ENCODE measurements at places on chromosomes 12 and 14.
A peak's percentile ranks its signal among the peaks of the same experiment; 100 is the strongest.

GRCh38 chr14:64293976-64294671, at the start of gene ESR2:
Gene ESR2 (minus strand): TSS chr14:64294371. CDS start chr14:64282985, 11,386 bp downstream.
- peak; percentile 71 for DNase-seq

DNA sequence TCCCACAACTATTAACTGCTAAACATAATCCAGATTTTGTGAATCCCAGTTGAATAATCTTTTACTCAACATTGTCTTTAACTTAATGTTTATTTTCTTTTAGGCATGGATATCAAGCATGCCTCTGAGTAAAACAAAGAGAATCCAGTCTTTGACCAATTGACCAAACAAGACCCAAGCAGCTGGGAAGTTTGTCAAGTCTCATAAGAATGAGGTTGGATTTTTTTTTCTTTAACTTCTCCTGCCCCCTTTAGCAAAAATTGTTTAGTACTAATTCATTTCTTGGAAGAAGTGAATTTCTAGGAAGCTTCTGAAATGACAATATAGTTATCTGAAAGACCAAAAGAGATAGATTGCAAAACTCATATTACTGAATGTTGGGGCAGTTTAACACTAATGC, 89.9 kb downstream of the OTOGL start:
- DNase-seq: no peak

GRCh38 chr12:75437564-75437963, 43.0 kb upstream of the GLIPR1 start:
- DNase-seq: no peak

- DNase-seq: no peak
Measured at GRCh38 chr12:117498256-117498655, 136.8 kb upstream of the NOS1 start.

DNA sequence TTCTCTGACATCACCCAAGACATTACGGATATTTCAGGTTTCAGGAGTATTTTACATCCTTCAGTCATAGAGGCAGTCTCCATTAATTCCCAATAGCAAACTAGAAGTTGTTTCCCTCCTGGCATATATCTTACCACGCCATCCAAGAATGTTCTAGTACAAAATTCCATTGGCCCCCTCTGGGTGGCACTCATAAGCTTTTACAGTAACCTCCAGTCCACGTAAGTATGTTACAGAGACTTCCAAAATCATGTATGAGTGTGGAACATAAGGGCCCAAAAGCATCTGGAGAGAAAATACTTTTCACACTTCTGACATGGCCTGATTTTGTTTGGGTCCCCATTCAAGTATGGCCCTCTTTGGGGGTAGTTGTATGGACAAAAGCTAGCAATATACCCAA, 58.1 kb upstream of the DHRS4 start:
- DNase-seq: no peak

- DNase-seq: no peak
Measured at GRCh38 chr14:77302926-77303325, 17.8 kb downstream of the POMT2 start.

DNA sequence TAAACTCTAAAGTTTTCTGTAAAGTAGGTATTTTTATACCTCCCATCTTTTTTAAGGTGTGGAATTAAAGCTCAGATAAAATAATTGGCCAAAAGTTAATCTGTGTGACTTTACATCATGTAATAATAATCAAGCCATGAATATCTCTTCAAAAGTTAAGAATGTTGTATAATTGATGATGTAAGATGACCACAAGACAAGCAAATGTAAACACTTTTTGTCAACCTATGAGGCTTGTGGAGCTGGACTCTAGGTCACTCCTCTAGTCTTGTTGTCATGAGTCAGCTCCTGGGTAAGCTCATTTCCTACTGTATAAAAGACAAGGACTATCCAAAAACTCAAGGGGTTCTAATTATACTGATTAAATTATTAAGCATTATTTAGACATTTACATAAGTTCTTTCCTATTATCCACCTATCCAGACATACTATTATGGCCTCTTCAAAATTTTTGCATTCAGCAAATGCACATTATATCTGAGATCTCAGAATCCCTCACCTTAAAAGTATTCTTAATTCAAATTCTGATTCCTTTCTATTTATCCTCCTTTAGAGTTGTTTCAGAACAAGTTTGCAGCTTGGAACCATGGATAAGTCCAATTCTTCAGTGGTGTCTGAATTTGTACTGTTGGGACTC, at the start of gene OR4K5:
Gene OR4K5, plus strand, starts transcription at position 587 of the 637 bp plus-strand sequence. Its CDS starts 0 bp downstream, at position 587.
- no peak for DNase-seq

GRCh38 chr12:57441846-57442427, 7.4 kb downstream of the INHBC start:
- DNase-seq: no peak

DNA sequence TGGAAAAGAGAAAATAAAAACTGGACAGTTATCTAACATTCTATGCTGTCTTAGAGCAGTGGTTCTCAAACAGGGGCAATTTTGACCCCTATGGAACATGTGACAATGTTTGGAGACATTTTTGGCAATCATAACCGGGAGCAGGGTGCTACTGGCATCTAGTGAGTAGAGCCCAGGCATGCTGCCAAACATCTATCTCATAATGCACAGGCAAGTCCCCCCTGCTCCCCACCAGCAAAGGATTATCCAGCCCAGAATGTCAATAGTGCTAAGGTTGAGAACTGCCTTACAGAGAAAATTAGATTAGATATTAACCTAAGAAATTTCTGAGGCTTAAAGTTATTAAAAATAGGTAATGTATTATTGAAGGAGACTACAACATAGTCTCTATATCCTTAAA, 22.9 kb upstream of the CATSPERB start:
- peak; percentile 31 for DNase-seq

GRCh38 chr12:1830981-1831963, 10.9 kb downstream of the LRTM2 start:
- no peak for DNase-seq

- DNase-seq: no peak
Measured at GRCh38 chr12:32125455-32126084, 18.9 kb downstream of the BICD1 start.

- peak; percentile 92 for DNase-seq
Measured at GRCh38 chr12:46473634-46474329, 101.2 kb upstream of the SLC38A2 start.

- peak; percentile 50 for DNase-seq
Measured at GRCh38 chr14:84527706-84528105, 1002.2 kb upstream of the FLRT2 start.

GRCh38 chr14:51228391-51228790, 11.7 kb upstream of the TMX1 start:
- no peak for DNase-seq
